WTC11 (cell line): ENCODE measurements at places on chromosomes 3 and 15.

- DNase-seq = no peak
Measured at GRCh38 chr3:168470380-168470779, 374.7 kb upstream of the GOLIM4 start.

GRCh38 chr3:131167867-131168266 is 141.2 kb downstream of the NEK11 start:
- no peak for DNase-seq

DNA sequence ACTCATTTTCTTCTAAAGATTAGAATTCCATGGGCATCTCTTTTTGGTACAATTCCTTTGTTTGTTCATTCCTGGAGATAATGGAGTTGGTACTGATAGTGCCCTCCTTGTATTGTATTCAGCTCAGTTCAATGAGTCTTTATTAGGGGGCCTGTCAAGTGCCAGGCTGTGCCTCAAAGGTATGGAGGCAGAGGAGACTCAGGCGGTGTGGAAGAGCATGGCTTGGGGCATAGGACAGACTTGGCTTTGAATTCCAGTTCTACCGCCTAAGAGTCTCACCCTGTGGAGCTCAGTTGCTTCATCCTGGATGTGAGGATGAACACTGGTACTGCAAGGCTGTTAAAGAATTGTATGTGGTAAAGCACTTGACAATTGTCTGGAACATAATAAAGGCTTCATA is 196.6 kb upstream of the IL12A start:
- no peak for DNase-seq

DNA sequence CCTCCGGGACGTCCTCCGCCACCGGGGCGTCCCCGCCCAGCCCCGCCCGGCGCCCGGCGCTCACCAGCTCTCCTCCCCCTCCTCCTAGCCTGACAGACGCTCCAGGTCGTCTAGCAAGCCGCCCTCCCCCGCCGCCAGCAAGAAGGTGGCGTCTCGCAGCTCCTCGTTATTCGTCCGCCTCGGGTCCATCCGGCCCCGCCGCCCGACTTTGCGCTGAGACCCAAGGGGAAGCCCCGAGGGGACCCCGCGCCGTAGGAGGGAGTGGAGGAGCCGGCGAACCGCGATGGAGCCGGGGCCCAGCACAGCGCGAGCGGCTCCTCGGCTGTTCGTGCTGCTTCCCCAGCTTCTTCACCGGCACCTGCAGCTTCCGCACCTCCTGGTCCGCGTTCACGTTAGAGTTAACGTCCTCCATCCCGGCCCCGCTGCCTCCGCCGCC is 26.3 kb upstream of the MTHFS start:
- peak; percentile 59 for DNase-seq

GRCh38 chr15:68195336-68196112 is 9.6 kb downstream of the CALML4 start:
- no peak for DNase-seq

- DNase-seq = no peak
Measured at GRCh38 chr3:184058029-184058428, 5.2 kb downstream of the HTR3C start.
